ENCODE measurements at places on chromosomes 6 and 20.

- peak; percentile 34 for DNase-seq
Observed at GRCh38 chr6:116229287-116229913, 24.5 kb downstream of the TSPYL4 start.

DNA sequence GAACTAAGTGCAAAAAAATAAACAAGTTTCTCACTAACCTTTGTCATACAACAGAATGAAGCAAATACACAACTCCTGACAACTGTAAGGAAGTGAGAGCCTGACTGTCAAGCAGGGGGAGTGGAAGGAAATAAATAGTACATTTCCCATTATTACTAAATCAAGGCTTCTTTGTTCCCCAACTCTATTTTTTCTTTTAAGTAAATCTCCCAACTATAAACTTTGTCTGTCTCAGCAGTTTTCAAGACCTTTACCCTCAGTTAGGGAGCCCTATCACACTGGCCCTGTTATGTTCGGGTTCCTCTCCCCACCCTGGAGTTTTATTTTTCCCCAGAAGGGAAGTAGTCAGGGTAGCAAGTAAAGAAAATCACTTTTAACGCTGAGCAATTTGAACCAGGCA is 24.1 kb upstream of the IPCEF1 start:
- DNase-seq: no peak

- DNase-seq: no peak
Observed at GRCh38 chr6:137291441-137291840, 72.3 kb upstream of the IFNGR1 start.

DNA sequence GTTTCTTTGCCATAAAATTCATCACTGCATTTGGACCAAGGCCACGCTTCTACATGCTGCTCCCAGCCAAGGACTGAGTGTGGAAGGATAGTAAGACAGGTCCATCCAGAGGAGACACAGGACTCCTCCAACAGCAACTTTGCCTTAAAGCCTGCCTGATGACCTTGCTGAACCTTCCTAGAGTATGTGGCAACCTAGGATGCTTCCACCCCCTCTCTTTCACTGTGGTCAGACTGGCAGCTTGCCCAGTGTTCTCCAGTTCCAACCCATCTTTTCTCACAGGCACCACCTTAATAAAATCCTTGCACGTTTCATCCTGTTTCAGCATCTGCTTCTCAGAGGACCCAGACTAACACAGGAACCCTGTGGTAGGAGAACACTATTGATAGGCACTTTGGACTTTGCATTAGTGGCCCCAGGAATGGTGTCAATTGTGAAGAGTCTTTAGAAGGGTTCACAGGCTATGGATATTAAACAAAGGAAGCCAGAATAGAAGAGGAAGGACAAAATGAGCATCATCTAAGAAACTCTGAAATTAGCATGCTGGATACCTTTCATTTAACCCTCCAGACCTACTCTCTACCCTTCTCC is 2.4 kb upstream of the PKHD1 start:
- DNase-seq: no peak

GRCh38 chr6:39642270-39642669 is 82.9 kb downstream of the KIF6 start:
- DNase-seq: no peak

DNA sequence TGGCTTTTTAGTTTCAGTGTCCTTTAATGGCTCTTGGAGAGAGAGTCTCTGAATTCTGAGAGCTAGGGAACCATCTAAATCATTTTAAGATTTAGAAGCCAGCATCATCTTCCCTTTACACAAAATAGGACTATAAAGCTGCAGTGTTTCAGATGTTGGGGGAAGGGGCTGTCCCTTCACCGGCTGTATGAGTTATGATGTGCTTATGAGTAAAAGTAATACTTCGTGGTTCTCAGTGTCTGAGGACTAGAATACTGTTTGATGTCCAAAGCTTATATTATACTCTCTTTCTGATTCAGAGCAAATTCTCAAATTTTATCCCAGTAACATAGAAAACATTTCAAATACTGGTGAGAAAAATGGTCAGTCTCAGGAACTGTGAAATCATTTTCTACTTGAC is 63.5 kb upstream of the FAM8A1 start:
- DNase-seq: no peak

DNA sequence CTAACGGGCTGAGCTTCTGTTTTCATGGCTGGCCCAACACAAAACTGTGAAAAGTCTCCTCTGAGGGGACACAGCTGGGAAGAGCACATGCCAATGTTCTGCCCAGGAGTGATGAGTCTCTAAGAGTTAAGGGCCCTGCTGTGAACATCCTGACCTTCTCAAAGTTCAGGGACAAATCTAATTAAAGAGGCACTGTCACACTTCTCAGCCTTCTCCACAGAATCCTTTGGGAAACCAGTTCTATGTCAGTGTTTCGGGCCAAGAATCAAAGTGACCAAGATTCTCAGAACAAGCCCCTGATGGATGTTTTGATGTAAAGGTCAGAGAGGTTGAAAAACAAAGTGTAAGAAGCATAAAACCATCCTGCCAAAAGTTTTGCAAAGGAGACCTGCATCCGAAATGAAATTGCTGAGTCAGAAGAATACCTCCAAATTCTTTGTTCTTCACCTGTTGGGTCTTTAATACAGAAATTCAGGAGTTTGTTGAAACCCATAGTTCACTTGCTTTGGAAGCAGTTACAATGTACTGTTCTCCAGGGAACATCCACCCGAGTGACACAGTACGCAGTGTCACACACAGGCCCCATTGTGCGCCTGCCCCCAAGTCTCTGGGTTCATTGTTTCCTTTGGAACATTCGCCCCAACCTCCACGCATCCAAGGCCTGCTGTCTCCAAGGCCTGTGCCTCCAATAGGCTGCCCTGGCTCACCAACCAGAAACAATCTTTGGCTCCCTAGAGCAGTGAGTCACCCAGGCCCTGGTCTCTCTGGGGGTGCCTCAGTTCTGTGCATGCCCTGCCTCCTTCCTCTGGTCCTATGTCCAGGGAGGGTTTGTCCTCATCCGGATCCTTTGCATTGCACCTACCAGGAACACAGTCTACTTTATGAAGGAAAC is 65.5 kb upstream of the QKI start:
- DNase-seq: no peak

DNA sequence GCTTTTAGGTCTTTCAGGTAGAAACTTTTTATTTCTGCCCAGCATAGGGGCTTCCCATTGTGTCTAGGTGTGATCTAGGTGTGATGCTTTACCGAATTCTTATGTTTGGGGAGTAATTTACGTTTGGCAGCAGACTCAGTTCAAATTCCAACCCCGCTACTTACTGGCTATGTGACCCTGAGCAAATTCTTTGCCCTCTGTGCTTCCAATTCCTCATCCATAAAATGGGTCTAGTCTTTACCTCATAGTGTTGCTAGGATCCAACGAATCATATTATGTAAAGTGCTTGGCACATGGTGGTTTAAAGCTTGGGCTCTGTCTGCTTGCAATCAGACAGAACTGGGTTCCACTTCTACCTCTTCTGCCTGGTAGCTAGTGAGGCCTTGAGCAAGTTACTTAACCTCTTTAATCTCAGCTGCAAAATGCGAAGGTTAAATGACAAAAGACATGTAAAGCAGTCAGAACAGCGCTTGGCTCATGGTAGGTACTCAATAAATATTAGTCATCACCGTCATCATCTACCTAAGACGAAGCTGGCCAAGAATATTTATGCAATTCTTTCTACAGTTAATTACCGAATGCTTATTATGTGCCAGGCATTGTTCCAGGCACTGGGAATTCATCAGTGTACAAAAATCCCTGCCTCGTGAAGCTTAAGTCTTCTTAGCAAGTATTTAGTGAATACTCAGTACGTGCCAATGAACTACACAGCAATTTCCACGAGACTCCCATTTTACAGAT is 1.0 kb downstream of the NSFL1C start:
- no peak for DNase-seq

GRCh38 chr6:28336284-28337120 is 554 bp upstream of the ZSCAN31 start:
- no peak for DNase-seq

- no peak for DNase-seq
Observed at GRCh38 chr20:61768571-61769285, 297.0 kb downstream of the TAF4 start.

DNA sequence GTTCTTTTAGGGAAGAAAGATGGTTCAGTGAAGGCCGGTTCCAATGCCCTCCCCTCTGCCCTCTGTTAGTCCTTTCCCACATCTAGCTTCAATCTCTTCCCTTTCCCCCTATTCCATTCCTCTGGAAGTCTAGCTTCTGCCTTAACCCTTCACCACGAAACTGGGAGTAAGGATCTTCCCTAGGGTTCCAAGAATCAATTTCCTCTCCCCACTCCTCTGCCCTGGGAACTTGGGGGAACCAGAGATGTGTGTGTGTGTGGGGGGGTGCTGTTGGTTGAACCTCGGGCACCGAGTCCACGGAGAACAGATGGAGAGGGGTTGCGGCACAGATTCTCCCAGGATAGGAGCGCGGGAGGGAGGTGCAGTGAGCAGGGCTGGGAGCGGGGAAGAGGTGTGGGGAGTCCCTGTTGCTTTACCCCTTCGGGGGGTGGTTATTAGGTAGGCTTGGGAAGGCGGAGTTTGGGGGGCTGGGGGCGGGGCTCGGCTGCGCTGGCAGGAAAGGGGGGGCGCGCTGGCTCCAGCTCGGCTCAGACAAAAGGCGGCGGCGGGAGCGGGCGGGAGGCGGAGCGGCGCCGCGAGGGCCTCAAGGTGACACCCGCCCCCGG is at the start of gene TMEM151B:
Gene TMEM151B, plus strand, starts transcription at position 530 of the 605 bp plus-strand sequence. CDS start 293 bp downstream, outside the sequence.
- DNase-seq: no peak

DNA sequence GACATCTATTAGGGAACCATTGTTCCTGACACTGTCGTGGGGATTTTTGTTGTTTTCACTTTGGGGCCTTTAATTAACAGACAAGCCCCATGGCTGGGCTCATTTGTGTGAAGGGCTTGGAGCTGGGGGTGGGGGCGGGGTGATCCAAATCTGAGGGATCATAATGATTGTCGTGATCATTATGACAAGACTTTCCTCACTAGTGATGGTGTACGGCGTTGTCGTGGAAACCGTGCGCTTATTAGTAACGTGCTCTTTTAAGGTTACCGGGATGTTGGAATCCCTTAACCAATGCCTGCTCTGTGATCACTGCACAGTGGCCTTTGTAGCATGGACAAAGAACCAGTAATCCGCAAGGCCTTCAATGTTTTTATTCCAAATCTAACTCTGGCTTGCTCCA is 18.6 kb downstream of the PDYN start:
- DNase-seq: no peak

GRCh38 chr6:105220186-105220585 is 40.4 kb upstream of the POPDC3 start:
- DNase-seq: no peak

DNA sequence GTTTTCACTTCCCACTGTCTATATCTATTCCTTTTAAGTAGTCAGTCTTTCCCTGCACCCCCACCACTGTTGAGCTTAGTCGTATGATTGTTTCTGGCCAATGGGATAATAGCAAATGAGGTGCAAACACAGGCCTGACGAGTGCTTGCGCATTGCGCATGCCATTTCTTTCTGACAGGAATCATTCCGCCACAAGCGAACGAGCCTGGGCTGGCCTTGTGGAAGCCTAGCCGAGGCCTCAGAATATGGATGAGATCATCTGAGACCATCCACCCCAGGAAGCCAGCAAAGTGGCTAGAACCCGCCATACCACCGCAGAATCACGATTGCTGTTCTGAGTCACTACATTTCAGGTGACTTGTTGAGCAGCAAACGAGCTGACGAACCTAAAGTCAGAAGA is 52.2 kb upstream of the PRL start:
- no peak for DNase-seq

DNA sequence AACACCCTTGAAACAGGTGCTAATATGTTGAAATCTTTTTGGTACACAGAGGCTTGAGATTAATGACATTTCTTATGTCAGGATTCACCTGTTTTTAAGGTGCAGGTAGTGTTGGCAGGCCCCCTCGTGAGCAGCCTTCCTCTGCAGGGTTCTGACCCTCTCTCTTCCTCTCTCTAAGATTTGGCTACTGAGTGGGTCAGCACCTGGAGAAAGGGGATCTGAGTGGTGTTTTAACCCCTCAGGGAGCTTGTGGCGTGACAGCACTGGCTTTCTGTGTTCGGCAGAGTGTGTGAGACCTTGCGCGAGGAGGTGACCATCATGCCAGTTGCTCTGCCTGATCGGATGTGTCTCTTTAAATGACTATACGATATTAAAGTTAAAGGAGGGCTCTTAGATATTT is 37.1 kb downstream of the HIVEP1 start:
- DNase-seq: no peak

DNA sequence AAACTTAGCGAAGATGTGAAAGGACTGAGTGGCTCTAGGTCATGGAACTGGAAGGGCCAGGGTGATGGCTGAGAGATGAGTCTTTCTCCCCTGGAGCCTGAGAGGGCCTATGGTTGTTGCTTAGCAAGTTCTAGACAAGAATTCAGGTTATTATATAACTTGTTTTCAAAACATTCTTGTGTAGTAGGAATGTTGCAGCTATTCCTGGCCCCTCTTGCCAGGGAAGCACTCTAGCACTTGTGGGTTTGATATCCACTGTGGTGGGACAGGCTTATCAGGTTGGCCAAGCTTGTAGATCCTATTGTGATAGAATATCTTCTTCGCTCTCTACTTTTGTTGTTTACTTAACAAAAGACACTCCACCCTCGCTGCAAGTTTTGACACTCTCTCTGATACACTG is 211.8 kb upstream of the CITED2 start:
- DNase-seq: no peak

- no peak for DNase-seq
Observed at GRCh38 chr6:164303102-164303964, 888.8 kb downstream of the QKI start.

GRCh38 chr6:90829311-90829710 is 242.4 kb upstream of the MAP3K7 start:
- no peak for DNase-seq

GRCh38 chr20:50844430-50845100 is 49.7 kb downstream of the BCAS4 start:
- no peak for DNase-seq

GRCh38 chr6:36132246-36132895 is 2.1 kb downstream of the MAPK13 start:
- no peak for DNase-seq

GRCh38 chr6:45535933-45536332 is 158.2 kb upstream of the SUPT3H start:
- no peak for DNase-seq

- no peak for DNase-seq
Observed at GRCh38 chr6:34544052-34544604, 12.0 kb downstream of the SPDEF start.

DNA sequence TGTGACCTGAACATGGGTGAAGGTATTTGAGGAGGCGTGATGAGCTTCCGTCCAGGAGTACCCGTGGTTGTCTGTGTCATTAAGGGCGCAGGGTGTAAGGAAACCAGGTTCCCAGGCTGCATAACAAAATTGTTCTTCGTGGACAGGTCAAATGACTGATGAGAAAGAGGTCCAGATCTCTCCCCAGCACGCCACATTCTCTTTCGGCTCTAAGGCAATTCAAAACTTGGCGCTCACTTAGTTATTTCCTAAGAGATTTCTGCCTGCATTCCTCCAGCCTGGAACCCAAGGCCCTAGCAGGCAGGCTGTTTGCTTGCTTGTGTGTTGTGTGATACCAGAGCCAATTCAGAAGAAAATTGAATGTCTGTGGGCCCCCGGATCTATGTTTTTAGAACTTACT is 139.9 kb downstream of the AGPAT4 start:
- DNase-seq: no peak

GRCh38 chr6:4420160-4420865 is 284.9 kb upstream of the ECI2 start:
- DNase-seq: no peak
